ENCODE measurements at places on chromosomes 2 and 18.

- DNase-seq, result peak; percentile 39
Measured at GRCh38 chr2:86298411-86299390, 38.7 kb downstream of the REEP1 start.

- DNase-seq, result no peak
Measured at GRCh38 chr2:189676471-189676870, 2.0 kb downstream of the ANKAR start.

DNA sequence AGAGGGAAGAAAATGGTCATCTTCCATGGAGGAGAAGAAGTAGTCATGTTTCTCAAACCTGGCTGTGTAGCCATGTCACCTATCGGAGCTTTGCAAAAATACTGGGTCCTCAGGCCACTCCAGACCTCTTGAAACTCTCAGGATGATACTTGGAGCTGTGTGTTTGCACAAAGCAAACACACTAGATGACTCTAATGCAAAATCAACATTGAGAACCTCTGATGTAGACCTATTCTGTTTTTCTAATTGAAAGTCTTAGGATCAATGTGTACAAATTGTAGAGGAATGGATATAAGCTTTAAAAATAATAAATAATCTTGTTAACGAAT is 444.3 kb downstream of the RND3 start:
- no peak for DNase-seq

DNA sequence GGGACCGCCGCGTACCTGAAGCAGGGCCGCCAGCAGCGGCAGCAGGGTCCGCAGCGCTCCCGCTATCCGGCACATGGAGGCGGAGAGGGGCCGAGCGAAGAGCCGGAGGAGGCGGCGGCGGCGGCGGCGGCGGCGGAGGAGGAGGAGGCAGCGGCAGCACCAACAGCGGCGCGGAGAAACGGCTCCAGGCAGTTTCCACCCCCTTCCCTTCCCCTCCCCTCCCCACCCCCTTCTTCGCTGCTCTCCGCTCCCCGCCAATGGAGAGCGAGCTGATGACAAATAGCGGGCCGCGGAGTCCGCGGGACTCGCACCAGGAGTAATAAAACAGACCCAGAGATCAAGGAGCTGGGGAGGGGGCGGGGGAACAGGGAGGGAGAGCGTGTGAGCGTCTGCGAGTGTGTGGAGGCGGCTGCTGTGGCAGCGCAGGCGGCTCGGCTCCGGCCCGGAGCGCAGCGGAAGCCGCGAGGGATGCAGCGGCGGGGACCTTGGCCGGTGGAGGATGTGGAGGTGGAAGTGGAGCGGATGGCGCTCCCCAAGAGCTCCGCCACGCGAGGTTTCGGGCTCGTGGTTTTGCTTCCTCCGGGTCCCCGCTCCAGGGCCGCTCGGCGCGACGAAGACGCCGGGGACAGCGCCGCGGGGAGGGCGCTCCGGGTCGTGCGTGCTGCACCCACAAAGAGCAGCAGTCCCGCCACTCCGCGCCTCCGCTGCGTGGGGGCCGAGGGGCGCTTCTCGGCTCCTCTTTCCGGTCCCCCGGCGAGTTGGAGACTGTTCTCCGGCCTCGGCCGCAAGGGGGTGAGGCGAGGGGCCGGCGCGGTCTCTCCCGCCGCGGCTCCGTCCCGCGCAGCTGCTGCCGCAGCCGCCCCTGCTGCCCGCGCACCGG is at the start of gene CDH2:
Gene CDH2, minus strand, starts transcription at position 183 of the 880 bp plus-strand sequence. Its CDS starts 108 bp downstream, at position 75.
- DNase-seq, result peak; percentile 78

GRCh38 chr2:56107502-56108220 is 76.1 kb upstream of the CCDC85A start:
- DNase-seq, result no peak

- peak; percentile 39 for DNase-seq
Measured at GRCh38 chr2:69089266-69089665, 76.3 kb downstream of the ANTXR1 start.

GRCh38 chr2:182695776-182696175 is 20.3 kb upstream of the DNAJC10 start:
- no peak for DNase-seq

- DNase-seq, result no peak
Measured at GRCh38 chr2:98507891-98508708, 63.4 kb downstream of the INPP4A start.

DNA sequence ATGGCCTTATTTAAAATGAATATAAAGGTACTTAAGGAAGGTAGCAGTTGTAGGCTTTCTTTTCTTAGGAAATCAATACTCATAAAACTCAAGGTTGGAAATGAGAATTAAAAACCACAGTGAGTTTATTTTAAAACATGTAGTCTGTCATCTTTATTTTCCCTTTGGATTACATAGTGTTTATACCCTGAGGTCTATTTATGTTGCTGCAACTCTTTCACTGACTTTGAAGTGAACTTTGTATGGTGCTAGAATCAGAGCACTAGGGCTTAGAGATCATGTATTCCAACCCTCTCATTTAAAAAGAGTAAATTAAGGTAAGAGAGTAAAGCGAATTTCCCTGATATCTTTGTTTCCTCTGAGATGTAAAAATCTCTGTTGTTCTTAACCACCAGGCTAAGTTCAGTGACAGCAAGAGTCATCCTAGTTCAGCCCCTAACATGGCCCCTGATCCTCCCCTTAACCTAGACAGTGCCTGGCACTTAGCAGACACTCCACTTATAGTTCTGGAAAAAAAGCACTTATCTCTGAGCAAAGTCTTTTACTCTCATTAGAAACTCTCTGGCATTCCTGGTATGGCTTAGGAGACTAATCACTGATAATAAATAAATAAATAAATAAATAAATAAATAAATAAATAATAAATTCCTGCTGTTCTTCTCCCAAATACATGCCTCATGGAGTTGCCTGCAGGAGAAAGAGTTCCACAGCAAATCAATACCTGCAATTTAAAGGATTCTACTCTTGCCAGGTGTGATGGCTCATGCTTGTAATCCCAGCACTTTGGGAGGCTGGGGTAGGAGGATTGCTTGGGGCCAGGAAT is 33.0 kb upstream of the PPP1R1C start:
- DNase-seq, result no peak

GRCh38 chr2:126661702-126662500 is 5.9 kb downstream of the GYPC start:
- DNase-seq, result no peak

All from renal cortical epithelial cell (primary cell).